ENCODE measurements at places on chromosomes 7 and 10. TPM values are rescaled to one million over a fixed set of nuclear protein-coding genes. Genes with fewer than 3 reads are reported as not detected.

GRCh38 chr7:47291461-47292081 is 290.3 kb downstream of the TNS3 start:
- peak; percentile 88 for ATAC-seq

DNA sequence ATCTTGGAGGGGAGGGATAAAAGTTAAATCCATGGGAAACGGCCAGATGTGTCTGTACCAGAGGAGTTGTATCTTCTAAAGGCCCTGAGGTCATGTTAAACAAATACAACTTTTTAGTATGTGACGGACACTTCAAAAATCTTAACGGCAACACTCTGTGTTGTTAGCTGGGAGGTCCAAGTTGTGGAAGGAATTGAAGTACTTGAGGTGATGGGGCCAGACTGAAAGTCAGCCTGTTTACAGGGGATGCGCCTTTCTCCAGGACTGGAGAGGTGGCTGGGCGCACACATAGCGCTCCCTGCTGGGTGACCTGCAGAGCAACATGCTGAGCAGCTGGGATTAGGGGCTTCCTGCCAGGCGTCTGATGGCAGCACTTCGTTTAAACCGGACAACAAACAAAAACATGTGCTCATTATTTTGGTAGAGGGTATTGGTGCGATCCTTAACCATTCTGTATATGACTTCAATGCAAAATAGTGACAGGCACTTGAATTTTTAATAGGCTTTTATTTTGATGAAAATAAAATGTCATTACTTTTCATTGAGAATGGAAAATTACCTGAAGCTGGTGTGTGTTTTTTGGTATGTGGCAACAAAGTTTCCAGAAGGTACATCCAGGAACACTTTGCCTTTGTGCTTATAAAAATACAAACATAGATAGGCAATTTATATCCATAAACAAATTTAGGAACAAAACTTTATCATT is 198.2 kb downstream of the MLLT10 start:
- ATAC-seq, result peak; percentile 62

GRCh38 chr10:108911814-108912541 is 1011.3 kb downstream of the XPNPEP1 start:
- no peak for ATAC-seq

ZNF727 gene
- total RNA-seq, result not detected

TNPO3 gene
- total RNA-seq, result 62.6 TPM

TECPR1 gene
- 29.0 TPM for total RNA-seq

LDB3 gene
- 0.11 TPM for total RNA-seq
